ENCODE measurements at places on chromosomes 3 and 15. TPM values are rescaled to one million over a fixed set of nuclear protein-coding genes. Genes with fewer than 3 reads are reported as not detected.

The HYAL3 gene
- total RNA-seq = 2.2 TPM

The ASB14 gene
- total RNA-seq = not detected

The NEK10 gene
- 6.6 TPM for total RNA-seq

The FETUB gene
- total RNA-seq = not detected

The CAMK2N2 gene
- not detected for total RNA-seq

The EFHB gene
- under 0.01 TPM for total RNA-seq

The PRTG gene
- 1.7 TPM for total RNA-seq

The ADPRH gene
- under 0.01 TPM for total RNA-seq

The AGTR1 gene
- total RNA-seq = 3.3 TPM

The HIGD2B gene
- not detected for total RNA-seq

The TNK2 gene
- 2.2 TPM for total RNA-seq

The CCDC12 gene
- total RNA-seq = 15.2 TPM

The MUC4 gene
- total RNA-seq = not detected

The NR2E3 gene
- total RNA-seq = under 0.01 TPM

The TNFSF10 gene
- 1.3 TPM for total RNA-seq

The SPSB4 gene
- not detected for total RNA-seq

The SPESP1 gene
- 3.0 TPM for total RNA-seq

The GPR27 gene
- not detected for total RNA-seq

The IL12A gene
- 0.90 TPM for total RNA-seq

The TP63 gene
- not detected for total RNA-seq

The AMT gene
- 0.36 TPM for total RNA-seq

The CHRM5 gene
- under 0.01 TPM for total RNA-seq

The LARP6 gene
- total RNA-seq = 78.3 TPM

The TTLL3 gene
- 5.8 TPM for total RNA-seq

The UPK1B gene
- 0.28 TPM for total RNA-seq

The FRMD5 gene
- 5.4 TPM for total RNA-seq

The IL5RA gene
- total RNA-seq = not detected

The DENND4A gene
- total RNA-seq = 17.7 TPM

The OR4F15 gene
- 0.28 TPM for total RNA-seq

The ERC2 gene
- total RNA-seq = 0.18 TPM

The LRTM1 gene
- total RNA-seq = not detected

The DGKG gene
- 2.5 TPM for total RNA-seq

The SOX14 gene
- not detected for total RNA-seq

The GOLGA8G gene
- not detected for total RNA-seq

The FBXO40 gene
- not detected for total RNA-seq

The BLM gene
- total RNA-seq = 6.5 TPM
